ENCODE measurements at places on chromosomes 13 and 19.

GRCh38 chr13:110340812-110341444, 33.8 kb downstream of the COL4A2 start:
- DNase-seq, result no peak

DNA sequence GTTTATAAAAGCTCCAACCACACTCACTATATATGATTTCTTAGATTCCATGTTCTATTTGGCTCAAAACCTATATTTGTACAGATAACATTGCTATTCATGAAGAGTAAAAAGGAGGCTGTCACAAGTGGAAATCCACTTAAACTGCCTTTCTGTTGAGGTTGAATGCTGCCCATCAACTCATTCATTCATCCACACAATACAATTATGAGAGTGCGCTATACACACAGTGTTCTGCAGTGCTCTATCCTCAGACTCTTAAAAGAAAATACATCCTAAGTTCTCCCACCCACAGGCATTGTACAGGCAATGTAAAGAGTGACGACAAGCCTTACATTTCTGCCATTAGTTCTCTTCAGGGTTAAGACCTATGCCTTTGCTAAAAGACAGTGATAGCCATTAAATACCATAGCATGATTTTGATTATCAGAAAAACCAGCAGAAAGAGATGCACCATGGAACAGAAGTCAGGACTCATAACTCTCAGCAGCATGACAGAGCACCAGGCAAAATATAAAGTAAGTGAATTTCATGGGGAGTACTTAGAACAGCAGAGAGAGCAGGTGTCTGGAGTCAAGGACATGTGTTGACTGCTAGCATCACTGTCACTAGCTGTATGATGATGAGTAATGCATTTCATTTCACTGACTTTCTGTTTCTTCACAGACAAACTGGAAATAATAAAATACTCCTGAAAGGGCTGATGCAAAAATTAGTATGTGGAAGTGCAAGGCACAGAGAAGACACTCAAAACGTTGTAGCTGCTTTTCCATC, 218.0 kb downstream of the RBM26 start:
- peak; percentile 49 for DNase-seq

DNA sequence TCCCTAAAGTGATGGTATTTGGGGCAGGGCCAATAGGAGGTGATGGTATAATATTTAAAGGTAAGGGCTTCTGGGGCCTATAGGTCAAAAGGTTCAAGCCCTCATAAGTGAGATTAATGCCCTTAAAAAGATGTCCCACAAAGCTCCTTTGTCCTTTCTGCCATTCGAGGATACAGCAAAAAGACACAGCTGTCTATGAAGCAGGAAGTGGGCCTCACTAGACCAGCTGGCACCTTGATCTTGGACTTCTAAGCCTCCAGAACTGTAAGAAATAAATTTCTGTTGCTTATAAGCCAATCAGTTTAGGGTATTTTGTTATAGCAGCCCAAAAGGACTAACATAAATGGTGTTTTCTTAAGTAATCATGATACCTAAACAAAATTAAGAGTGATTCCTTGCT, 27.2 kb upstream of the POU4F1 start:
- DNase-seq, result no peak

DNA sequence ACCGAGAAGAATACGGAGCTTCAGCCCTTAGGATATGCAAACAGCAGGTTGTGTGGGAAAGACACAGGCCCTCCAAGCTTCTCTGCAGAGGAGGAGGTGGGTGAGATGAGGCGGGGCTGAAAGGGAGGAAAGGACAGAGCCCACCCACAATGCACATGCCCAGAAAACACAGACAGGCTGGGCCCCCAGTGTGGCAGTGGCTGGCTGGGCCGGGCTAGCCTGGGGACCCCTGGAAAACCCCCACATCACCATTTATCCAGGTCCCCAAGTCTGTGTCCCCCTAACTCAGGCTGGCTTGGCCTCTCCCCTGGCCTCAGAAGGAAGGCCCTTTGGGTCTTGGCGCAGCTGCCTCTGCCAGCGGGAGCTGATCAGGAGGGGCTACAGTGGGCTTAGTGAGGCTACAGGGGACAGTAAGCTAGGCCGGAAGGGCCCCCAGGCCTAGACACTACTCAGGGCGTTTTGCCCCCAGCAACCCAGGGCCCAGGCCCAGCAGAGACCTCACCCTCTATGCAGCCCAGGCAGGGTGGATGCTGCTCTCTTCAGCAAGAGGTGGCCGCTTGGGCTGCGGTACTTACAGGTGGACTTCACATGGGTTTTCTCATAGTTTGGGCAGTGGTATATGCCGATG, 119.5 kb downstream of the TUBA3C start:
- DNase-seq, result no peak

- DNase-seq, result no peak
Observed at GRCh38 chr13:113489171-113489548, 1.4 kb downstream of the DCUN1D2 start.

GRCh38 chr13:59356607-59357006, 807.1 kb downstream of the DIAPH3 start:
- DNase-seq, result no peak
